ENCODE measurements at places on chromosomes 2 and 18. TPM values are rescaled to one million over a fixed set of nuclear protein-coding genes. Genes with fewer than 3 reads are reported as not detected.

TMEM247 gene
- total RNA-seq: not detected

CIDEA gene
- total RNA-seq: 0.33 TPM

ATP6V1B1 gene
- total RNA-seq: not detected

EGR4 gene
- not detected for total RNA-seq

CD207 gene
- total RNA-seq: not detected

KRCC1 gene
- total RNA-seq: 27.4 TPM

STAT4 gene
- 1.0 TPM for total RNA-seq

USP40 gene
- total RNA-seq: 10.9 TPM

NEMP2 gene
- 1.4 TPM for total RNA-seq

E2F6 gene
- 31.2 TPM for total RNA-seq

All from gastrocnemius medialis (tissue), 4 donors.